Muscle of leg (tissue), 16 donors: ENCODE measurements at places on chromosomes 16 and 17. TPM values are rescaled to one million over a fixed set of nuclear protein-coding genes. Genes with fewer than 3 reads are reported as not detected.

CIITA gene
- 0.98 TPM for total RNA-seq

ERN1 gene
- 4.8 TPM for total RNA-seq

NAGS gene
- total RNA-seq = 0.58 TPM

AANAT gene
- total RNA-seq = 0.22 TPM

KRT39 gene
- 3.8 TPM for total RNA-seq
